HS-27A (cell line): ENCODE measurements at places on chromosomes 4 and X.

- no peak for DNase-seq
Measured at GRCh38 chr4:66604192-66604591, 933.9 kb upstream of the EPHA5 start.

GRCh38 chr4:146023334-146023967 is 84.8 kb upstream of the ZNF827 start:
- no peak for DNase-seq

- peak; percentile 31 for DNase-seq
Measured at GRCh38 chr4:101865501-101866062, 75.1 kb downstream of the BANK1 start.

- no peak for DNase-seq
Measured at GRCh38 chr4:90025248-90025647, 101.9 kb upstream of the CCSER1 start.

- DNase-seq: no peak
Measured at GRCh38 chr4:46146993-46147392, 23.1 kb upstream of the GABRG1 start.

DNA sequence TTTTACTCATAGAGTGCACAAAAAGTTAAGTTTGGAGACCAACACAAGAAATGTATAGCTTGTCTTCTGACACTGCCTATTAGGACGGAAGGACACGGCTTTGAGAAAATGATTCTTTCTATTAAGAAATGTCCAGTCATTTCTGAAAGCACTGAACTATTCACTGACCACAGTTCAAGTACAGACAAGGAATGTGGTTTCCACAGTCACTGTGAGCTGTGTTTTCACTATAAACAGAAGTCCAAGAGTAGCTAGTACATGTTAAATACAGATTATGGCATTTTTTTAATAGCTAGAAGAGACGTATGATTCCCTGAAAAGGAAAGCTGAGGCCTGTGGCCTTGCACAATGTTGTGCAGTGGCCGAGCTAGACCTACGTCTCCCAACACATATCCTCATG is 115.1 kb upstream of the GPM6A start:
- DNase-seq: no peak

- no peak for DNase-seq
Measured at GRCh38 chrX:103669745-103670144, 16.8 kb downstream of the MORF4L2 start.

GRCh38 chrX:274904-275475 is 6.2 kb upstream of the PLCXD1 start:
- no peak for DNase-seq

DNA sequence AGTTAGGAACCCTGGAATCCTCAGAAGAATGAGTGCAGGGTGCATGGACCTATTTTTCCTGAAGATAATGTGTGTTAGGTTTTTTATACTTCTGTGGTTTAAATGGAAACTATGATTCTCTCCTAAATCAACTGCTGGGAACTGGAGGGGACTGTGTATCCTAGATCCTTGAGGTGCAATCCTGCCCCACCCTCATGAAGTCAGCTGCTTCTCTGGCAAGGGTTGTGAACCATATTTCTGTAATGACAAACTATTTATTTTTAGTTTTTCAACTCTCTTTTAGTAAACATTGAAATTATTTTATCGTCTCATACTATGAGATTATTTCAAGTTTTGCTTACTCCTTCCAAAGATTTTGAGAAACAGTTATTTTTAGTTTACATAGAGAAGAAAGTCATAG is 25.8 kb upstream of the VEGFC start:
- DNase-seq: no peak

GRCh38 chr4:40434126-40434687 is 99.1 kb downstream of the CHRNA9 start:
- DNase-seq: no peak

DNA sequence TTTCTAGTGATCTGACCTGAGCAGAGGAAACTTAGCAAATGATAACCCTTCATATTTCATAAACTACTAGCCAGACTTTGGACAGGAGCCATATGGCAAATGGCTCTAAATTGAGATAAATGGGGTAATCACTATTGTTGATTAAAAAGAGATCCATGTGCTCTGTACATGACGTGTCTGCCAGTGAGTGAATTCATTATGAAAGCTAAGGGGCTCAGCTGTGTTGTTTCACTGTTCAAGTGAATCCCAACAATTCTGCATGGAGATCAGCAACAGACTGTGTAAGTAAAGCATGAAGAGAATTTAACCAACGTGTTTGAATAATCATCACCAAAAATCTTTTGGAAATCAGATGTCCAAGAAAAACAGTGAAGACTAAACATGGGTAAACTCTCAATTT is 9.5 kb upstream of the QRFPR start:
- no peak for DNase-seq

DNA sequence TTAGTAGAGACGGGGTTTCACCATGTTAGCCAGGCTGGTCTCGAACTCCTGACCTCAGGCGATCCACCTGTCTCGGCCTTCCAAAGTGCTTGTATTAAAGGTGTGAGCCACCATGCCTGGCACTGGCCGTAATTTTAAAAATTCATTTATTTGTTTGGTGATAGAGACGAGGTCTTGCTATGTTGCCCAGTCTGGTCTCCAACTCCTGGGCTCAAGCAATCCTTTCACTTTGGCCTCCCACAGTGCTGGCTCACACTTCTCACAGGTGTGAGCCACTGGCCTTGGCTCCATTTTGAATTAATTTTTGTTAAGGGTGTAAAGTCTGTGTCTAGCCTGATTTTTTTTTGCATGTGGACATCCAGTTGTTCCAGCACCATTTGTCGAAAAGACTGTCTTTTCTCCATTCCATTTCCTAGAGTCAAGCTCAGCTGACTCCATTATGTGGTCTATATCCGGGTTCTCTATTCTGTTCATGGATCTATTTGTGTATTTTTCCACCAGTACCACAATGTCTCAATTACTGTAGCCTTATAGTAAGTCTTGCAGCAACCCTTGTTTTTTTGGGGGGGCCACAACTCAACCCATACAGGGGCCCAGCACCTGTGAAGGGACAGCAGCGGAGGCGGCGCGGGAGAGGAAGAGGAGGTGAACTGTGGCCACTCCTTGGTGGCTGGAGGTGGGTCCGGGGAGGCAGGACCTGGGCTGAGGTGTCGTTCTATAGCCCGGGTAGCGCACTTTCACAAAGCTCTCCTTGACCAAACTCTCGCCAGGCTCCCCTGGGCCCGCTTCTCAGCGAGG is 1.5 kb upstream of the NSD2 start:
- DNase-seq: no peak

GRCh38 chr4:26877961-26878360 is 17.3 kb downstream of the STIM2 start:
- no peak for DNase-seq

DNA sequence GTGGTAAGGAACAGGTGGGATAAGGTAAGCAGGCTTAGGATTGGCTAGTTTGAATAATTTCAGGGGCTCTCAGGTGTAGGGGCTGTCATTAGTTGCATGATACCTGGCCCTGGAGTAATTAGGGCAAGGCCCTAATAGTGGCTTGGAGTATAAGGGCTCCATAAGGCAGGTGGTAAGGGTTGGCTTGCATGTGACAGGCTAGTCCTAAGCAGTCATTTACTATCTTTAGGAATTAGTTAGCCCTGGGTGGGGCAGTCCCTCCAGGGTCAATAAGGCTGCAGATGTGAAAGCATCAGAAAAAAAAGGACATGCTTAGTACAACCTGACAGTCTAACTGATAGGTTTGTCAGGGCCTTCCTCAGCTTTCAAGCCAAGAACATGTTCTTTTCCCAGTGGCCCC is 7.8 kb upstream of the TMPRSS11D start:
- no peak for DNase-seq

DNA sequence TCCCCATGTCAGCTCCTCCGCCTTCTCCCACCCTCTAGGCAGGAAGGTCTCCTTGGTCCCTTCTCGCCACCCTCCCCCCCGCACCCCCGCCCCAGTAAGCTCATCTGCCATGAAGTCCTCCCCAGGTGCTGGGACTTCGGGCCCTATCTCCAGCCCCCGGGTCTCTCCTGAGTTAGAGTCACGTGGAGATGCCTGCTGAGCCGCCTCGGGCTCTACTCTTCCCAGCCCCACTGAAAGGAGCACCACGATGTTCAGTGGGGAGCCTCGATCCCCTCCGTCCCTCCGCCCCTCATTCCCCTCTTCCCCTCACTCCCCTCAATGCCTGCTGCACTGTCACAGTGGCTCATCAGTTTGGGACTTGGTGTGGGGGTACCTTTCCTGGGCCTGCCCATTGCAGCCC is 3.9 kb downstream of the HTRA3 start:
- no peak for DNase-seq

DNA sequence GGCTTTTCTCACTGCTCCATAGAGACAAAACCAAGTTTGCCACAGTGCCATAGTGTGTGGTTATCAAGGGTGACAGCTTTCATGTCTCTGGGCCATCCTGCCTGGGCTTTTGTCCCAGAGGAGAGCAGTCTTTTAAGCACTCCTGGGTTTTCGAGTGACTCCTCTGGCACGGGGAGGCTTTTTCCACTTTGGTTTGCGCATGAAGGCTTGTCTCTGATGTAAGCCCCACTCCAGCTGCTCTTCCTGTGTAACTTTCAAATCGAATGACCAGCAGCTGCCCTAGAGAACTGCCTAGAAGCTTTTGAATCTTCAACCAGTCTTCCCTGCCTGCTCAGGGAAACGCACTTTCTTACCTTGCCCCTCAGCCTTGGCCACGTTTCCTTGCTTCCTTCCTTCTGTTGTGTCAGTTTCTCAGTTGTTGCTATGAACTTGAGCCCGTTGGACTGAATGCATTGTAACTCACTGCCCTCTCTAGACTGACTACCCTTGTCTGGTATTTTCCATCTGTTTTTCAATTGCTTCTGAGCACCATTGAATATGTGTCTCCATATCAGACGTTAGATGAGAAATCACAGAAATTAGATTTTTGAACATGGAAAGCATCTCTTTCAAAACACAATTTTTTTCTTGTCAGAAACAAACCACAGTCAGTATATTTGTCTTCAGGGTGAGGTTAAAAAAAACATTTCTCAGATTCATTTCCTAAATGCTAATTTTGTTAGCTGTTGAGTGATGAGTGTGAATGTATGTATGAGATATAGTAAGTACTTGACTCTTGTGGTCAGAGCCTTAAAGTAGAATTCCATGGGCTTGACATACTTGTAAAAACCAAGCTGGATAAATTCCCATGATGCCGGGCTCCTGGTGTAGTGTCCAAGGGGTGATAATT is 45.3 kb downstream of the SLC9A6 start:
- peak; percentile 47 for DNase-seq

DNA sequence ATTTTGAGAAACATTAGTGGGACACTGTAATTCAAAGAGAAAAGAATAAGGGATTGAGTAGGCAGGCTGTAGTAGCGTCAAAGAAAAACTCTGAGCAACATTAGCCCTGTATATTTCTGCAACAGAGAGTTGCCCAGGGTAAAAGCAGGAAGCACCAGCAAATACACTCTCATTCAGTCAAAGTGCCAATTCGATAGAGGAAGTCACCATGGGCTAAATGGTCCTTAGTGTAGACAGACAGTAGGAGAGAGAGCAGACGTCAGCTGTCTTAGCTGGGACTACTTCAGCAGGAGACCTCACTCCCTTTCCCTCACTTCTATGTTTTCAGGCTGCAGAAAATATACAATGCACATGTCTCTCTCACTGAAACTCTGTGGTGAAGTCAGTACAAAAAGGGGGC is 2073.8 kb upstream of the TENM3 start:
- no peak for DNase-seq

- no peak for DNase-seq
Measured at GRCh38 chr4:18777190-18777930, 755.8 kb upstream of the LCORL start.

DNA sequence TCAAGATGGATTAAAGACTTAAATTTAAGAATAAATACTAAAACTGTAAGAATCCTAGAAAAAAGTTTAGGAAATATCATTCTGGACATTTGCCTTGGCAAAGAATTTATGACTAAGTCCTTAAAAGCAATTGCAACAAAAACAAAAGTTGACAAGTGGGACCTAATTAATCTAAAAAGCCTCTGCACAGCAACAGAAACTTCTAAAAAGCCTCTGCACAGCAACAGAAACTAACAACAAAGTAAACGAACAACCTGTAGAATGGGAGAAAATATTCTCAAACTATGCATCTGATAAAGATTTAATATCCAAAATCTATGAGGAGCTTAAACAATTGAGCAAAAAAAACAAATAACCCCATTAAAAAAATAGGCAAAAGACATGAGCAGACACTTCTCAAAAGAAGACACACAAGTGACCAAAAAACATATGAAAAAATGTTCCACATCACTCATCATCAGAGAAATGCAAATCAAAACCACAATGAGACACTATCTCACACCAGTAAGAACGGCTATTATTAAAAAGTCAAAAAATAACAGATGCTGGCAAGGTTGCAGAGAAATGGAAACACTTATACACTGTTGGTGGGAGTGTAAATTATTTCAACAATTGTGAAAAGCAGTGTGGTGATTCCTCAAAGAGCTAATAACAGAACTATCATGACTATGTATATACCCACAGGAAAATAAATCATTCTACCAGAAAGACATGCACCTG is 5.5 kb upstream of the OPRPN start:
- DNase-seq: no peak

DNA sequence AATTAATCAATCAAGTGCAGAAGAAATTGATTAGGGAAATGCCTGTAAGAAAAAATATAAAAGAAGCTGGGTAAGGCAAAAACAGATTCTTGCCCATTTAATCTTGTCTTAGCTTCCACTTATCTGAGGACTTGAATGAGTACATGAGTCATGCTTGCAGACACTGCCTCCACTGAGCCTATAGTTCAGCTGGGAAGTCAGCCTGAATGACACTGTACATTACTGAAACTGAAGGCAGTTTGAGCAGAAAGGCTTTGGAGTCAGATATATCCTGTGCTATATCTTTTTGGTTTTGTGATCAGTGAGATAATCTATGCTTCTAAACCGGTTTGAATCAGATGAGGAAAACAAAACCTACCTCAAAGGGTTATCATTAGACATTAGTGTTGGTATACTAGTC is 61.3 kb downstream of the NUDT11 start:
- DNase-seq: no peak

GRCh38 chr4:15420642-15421041 is 7.2 kb upstream of the C1QTNF7 start:
- no peak for DNase-seq

DNA sequence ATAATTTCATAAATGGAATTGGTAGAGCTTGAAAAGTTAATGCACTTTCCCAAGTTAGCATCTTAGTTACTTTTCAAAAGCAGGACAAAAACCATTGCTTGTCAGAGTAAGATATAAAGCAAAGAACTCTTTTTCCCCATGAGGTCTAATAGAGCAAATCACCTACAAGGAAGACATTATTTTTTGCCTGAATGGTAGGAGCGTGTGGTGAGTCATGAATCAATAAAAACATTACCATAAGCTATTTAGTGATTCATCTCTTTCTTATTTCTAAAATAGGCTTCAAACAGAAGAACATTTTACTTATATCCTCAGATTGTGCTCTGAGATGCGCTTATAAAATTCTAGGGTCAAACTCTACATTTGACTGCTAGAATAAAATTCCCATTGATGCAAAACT is 109.4 kb upstream of the GPRIN3 start:
- no peak for DNase-seq

GRCh38 chrX:637660-638481 is 7.3 kb downstream of the SHOX start:
- DNase-seq: no peak
